Activated T-cell treated with anti-CD3 and anti-CD28 coated beads for 1 hour (primary cell): ENCODE measurements at places on chromosomes 3 and 15.

DNA sequence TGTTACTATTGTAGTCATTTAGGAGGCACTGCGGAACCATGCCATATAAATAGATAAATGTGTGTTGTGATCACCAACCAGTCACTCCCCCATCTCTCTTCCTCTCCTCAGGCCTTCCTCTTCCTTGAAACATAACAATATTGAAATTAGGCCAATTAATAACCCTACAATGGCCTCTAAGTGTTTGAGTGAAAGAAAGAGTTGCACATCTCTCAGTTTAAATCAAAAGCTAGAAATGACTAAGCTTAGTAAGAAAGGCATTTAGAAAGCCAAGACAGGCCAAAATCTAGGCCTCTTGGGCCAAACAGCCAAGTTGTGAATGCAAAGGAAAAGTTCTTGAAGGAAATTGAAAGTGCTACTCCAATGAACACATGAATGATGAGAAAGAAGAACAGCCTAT, 8.1 kb upstream of the DNASE1L3 start:
- DNase-seq: no peak

GRCh38 chr3:13144163-13145023, 71.2 kb upstream of the IQSEC1 start:
- DNase-seq: no peak

DNA sequence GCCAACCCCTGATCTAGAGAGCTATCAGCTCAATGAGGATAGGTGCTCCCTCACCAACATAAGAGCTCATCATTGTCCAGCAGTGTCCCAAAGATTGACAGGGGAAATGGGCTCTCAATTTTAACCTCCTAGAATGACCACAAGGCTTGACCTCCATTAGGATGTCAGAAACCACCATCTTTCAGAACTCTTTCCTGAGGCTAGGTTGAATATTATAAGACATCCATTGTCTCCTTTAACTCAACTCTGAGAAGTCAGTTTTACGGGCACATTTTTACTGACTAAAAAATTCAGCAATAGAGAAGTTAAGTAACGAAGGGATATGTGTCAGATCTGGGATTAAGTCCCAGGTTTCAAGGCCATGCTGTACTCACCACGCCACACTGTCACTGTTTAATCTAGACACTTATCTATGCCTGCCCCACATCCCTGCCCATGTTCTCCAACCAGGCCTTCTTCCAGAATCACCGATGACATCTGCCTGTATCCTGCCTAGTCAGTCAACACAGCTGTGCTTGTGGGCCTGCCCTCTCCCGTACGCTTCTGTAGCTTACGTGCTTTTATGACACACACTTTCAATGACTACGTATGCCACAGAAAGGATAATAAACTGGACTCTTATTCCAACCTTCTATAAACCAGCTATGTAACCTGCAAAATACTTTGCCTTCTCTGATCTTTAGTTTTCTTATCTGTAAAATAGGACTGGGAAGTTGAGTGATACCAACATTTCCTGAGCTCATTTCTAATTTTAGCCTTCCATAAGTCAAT, 17.1 kb upstream of the MUC13 start:
- no peak for DNase-seq

- no peak for DNase-seq
Measured at GRCh38 chr15:42728560-42728959, 8.4 kb downstream of the CDAN1 start.

GRCh38 chr3:138889792-138890191, 55.1 kb upstream of the PIK3CB start:
- no peak for DNase-seq

GRCh38 chr15:69478259-69478781, 25.7 kb downstream of the RPLP1 start:
- DNase-seq: peak; percentile 40

DNA sequence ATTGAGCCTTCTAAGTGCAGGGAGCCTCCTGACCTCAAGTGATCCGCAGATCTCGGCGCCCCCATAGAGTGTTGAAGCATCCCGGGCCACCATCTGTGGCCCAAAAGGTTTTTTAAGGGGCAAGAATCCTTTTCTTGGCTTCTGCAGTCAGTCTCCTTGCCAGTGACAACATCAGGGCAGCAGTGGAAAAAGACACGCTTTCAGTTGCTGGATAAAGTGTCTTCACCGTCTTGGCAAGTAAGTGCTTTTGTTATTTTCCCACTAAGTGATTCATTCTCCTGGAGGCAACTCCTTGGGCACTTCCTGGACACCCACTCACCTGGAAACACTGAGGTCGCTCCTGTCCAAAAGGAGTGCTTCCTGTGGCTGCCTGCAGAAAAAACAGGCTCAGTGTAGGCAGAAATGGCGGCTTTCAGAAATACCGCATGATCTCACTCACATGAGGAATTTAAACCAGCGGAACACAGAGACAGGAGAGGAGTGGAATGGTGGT, 71.7 kb upstream of the ABHD2 start:
- DNase-seq: no peak

DNA sequence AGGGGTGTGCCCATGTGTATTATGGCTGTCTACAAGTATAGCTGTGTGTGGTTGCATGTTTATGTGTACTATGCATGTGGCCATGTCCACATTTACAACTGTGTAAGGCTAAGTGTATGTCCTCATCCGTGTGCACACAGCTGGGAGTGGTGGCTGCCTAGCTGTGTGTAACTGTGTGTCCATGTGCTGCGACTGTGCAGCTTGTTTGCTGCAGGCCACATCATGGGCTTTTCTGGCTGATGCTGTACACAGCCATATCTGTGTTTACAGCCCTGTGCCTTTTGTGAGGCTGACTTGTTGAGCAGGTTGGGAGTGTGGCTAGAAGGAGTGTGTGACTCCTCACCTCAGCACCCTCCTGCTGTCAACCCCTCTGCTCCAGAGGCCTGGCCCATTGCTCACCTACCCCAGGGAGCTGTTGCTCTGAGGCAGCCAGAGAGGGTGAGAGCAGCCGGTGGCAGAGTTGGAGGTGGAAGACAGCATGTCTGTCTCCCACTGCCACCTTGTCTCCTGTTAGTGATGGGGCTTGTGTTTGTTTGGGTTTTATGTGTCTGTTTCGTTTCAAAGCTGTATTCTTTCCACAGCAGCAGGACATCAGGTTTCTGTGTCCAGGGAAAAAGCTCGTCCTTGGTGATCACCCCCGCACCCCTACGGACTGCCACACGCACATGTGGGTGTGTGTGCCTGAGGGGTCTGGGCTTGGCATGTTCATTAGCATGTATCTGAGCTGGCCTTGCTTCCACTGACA, 1.4 kb upstream of the GRM2 start:
- no peak for DNase-seq

- DNase-seq: no peak
Measured at GRCh38 chr15:78405336-78405924, 32.6 kb upstream of the IREB2 start.

- DNase-seq: no peak
Measured at GRCh38 chr3:15667484-15667883, 65.9 kb downstream of the BTD start.

DNA sequence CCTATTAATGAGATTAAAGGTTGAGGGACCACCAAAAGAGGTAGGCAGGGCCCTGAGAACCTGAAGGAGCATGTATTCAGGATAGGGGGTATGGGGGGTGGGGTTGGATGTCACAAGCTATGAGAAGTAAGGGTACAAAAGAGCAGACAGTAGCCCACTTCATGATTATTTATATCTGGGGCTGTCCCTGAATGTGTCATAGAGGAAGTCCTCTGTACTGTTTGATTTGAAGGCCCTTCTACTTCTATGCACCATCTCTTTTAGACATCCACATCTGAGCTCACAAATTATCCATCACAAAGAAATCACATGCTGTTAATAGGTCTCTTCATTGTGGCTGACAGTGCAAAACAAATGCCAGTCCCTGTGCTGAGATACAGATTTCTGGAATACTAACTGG, 68.6 kb downstream of the FHIT start:
- DNase-seq: no peak

- DNase-seq: no peak
Measured at GRCh38 chr15:35383506-35383905, 162.5 kb downstream of the DPH6 start.

DNA sequence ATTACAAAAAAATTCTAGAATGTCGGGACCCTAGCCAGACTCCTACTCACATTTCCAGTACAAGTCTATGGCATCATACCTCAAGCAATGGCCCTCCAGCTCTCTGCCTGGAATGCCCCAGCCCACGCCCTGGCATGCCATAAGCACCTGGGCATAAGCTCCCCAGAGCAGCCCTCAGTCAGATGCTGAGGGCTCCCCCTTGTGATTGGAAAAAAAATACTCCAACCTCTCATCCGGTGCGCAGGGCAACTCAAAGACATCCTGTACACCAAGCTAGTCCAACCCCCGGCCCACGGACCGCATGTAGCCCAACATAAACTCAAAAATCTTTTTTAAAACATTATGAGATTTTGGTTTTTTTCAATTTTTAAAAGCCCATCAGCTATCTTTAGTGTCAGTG, 115.4 kb downstream of the NEK10 start:
- no peak for DNase-seq

GRCh38 chr3:134477938-134478337, 7.8 kb downstream of the ANAPC13 start:
- DNase-seq: no peak

DNA sequence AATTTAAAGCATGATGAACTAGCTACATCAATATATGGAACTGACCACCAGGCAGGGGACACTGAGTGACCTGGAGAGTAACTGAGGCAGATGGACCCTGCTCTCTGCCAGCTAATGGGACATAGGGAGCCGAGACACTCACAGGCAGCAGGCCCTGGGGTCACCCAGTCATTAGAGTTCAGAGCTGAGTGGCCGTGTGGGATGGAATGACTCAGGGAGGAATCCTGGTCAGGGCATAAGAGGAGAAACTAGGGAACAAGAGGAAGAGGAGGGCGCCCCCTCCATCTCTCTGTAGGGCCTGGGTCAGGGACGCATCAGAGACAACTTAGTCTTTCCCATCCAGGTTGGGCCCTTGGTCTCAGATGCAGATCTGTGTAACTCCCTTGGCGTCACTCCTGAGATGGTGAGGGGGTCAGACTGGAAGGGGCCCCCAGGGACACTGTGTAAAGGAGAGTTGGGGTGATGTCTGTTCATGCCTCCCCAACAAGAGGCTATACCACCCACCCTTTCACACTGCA, 39.8 kb downstream of the CCDC12 start:
- no peak for DNase-seq

DNA sequence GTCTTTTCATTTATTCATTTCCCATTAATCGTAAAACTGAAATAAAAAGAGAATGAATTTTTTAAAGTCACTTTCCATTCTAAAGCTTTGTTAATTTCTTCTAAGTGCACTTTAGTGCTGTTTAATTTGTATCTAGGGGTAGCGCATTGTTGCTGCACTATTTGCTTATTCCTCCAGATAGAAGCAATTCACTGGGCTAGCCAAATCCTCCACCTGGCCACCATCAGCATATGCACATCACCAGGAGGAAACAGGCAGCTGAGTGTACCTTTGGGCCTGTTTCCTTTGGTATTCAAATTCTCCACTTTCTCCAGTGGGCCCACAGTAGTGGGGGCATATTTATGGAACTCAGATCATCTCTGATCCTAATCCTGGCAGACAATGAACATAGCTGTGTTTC, 29.8 kb upstream of the CPB1 start:
- no peak for DNase-seq

- DNase-seq: no peak
Measured at GRCh38 chr3:104885214-104885814, 481.4 kb upstream of the ALCAM start.

DNA sequence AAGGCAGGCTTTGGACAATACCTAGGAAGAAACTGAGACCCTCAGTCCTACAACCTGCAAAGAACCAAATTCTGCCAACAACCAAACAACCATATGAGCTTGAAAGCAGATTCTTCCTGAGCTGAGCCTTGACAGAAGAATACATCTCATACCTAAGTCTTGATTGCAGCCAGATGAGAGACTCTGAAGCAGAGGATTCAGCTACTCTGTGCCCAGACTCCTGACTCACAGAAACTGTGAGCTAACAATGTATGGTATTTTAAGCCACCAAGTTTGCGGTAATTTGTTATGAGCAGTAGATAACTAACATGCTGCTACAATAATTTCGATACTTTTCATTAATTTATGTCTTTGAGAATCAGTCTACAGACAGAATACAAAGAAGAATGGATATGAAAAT, 325.1 kb upstream of the CBLB start:
- no peak for DNase-seq

DNA sequence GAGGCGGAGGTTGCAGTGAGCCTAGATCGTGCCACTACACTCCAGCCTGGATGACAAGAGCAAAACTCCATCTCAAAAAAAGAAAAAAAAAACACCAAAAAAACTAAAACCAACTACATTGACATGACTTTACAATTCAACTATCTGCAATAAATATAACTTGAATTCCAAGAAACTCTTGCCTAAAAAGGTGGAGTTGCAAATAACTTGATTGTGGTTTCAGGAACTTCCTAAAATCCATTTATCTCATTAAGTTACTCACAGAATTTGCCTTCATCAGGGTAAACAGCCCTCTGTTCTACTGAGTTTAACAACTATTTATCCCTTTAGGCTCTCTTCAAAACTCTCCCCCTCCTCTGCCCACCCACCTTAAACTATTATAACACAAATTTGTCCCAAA, 2.7 kb upstream of the MAPK6 start:
- no peak for DNase-seq

DNA sequence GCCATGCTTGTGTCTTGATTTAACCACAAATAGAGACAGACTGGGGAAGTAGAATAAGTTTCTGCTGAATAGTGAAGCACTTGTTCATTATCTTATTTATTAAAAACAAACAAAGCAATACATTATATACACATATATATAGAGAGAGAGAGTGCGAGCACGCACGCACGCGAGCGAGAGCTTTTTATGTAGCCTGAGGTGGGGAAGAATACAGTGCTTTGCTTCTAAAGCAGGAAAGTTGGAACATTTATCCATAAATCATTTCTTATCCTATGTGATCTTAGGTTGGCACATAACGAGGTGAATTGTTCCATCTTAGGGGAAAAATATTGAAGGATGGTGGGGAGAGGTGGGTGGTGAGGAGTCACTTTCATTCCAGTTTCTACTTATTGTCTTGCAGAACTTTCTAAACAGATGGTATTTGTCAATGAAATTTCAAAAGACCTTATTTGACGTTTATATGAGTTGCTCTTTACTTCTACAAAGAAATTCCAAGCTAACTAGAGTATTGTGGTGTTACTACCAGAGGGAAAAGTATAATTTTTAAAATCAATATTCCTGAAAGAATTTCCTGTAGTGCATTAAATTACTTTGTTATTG, 110.0 kb downstream of the ATG7 start:
- DNase-seq: no peak

DNA sequence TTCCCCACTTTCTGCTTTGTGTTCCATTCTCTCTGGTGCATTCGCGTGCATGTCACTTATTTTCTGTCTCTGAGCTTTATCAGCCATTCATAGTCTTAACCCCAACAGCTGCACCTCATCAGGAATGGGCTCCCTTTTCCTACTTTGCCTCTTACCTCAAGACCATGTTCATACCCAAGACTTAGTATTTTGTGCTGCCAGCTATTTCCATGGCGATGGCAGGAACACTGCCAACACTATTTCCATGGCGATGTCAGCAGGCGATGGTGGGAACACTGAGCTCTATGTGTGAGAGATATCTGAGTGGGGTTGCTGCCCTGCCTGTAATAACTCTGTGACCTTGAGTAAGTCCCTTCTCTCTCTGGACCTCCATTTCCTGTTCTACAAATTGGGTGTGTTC, 5.5 kb downstream of the ZNF35 start:
- DNase-seq: no peak

GRCh38 chr15:40088929-40089755, 19.5 kb downstream of the BMF start:
- no peak for DNase-seq
